ENCODE measurements at places on chromosomes 16 and 17.

GRCh38 chr16:5412731-5413130 is 315.1 kb upstream of the EEF2KMT start:
- no peak for DNase-seq

GRCh38 chr17:56737421-56738161 is 96.1 kb downstream of the C17orf67 start:
- DNase-seq, result no peak

DNA sequence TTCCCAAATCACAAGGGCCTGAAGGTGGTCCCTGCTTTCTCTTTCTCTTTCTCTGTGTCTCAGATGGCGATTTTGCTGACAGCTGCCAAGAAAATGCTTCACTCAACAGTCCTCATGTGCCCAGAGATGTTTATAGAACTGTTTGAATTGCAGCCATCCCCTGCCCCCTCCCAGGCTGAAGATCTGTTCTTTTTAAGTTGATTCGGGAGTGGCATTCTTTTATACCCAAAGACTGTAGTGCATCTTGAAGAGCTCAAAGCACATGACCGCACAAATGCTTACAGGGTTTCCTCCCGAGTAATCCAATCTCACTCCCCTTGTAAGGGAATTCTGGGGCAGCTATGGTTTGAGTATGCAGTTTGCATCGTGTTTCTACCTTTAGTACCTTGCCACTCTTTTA is 75.7 kb downstream of the SEC14L1 start:
- DNase-seq, result no peak

DNA sequence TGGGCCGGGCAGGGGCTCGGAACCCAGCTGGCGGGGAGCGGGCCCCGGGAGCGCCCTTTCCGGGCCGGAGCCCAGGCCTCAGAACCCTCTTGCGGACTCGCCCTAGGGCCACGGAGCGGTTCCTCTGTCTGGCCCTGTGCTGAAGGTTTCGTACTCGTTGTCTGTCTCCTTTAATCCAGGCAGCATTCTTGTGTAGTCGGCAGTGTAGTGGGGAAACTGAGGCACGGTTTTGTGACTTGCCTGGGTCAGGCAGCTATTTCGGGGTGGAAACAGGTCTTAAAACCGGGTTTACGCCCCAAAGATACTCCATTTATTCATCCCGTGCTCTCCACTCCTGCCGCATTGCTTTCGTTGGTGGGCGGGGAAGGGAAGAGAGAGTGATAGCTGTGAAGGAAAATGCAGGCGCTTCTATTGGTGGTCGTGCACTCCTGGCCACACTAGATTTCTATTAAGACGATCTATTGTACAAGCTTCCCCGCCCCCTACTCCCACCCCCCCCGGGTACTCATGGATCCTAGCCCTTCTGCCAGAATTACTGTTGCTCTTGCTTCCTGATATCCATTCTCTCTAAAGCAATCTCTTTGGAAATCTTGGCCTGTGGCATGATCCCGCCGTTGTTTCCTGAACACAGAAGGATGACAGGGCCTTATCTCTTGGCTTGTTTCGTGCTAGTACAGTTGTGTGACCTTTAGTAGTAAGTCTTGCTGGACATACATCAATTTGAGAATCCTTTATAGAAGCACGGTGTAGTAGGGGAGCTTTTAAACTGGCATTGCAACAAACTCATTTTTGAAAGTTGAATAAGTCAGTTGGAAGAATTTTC is 751 bp downstream of the DCAF7 start:
- DNase-seq, result no peak

DNA sequence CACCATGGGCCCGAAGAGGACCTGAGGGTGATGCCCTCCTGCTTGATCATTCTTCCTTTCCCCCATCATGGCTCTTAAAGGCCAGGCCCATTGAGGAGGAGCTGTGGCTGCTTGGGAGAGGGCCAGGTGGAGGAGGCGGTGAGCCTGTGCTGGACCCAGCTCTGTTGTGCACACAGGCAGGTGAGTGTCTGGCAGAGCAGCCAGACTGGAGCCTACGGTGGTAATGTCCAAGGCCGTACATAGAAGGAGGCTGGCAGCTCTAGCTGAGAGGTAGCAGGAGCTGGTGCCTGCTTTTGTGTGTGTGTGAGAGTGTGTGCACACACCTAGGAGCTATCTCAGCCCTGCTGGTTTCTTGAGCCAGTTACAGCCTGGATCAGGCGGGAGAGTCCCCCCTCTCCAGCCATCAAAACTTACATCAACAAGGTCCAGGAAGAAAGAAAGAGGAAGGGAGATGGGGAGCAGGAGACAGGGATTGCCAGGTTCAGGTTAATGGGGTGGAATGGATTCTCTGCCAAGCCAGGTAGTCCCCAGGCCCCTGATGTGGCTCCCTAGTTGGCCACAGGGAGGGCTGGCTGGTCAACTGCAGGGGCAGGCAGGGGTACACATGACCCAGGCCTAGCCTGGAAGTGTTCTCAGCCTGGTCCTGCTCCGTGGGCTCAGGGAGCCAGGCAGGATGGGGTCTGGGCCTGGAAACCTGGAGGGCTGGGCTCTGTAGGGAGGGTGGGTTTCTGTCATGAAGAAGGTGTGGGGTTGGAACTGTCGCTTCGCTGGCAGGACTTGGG is 107.1 kb downstream of the RAP1GAP2 start:
- DNase-seq, result no peak

DNA sequence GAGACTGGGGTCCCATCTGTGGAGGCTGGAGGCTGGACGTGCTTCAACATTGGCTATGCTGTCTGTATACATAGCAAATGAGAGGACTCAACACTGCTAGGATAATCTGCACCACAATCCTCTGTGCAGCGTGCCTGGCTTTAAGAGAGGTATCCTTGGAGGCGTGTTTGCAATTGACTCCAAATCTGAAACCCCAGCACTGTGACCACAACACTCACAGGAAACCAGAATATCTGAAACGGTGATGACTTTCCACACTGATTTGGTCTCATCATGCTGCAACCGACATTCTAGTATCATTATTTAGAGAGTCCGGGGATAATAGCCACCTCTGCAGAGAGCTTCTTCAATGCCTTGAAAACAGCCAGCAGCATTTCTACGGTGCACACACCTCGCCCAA is 35.1 kb downstream of the TLE7 start:
- DNase-seq, result no peak

All from cortex of kidney (tissue), 1 donor.